Stimulated activated CD4-positive, alpha-beta T cell treated with anti-CD3 and anti-CD28 coated beads, Interleukin-1b, Interleukin-23, amount 100 ng/mL, for 24 hours (primary cell): ENCODE measurements at places on chromosomes 1 and 21.

DNA sequence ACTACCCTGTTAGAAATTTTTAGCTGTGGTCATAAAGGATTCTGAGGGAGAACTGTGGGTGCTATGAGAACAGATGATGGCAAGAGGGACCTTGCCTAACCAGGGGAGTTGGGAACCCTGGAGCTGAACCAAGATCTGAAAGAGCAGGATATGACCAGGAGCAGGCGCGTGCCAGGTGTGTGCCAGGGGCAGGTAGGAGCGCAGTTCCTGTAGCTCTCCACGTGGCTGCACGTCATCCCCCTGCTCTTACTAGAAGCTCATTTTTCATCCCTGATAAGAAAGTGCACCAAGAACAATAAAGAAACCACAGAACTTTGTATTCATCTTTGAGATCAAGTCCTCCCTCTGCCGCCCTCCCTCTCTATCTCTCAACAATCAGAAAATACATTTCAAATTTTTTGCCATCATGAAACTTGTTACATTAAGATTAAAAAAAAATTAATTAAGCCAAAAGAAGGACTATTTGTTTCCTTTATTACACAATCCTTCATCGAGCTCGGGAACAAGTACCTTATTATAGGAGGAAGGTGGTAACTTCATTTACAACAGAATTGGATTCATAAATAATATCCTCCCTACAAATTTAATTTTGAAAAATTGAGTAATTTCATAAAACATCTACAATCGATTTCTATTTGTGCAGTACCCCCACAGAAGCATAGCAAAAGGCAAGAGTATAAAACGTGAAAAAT, 78.5 kb downstream of the SLC35F3 start:
- no peak for DNase-seq

DNA sequence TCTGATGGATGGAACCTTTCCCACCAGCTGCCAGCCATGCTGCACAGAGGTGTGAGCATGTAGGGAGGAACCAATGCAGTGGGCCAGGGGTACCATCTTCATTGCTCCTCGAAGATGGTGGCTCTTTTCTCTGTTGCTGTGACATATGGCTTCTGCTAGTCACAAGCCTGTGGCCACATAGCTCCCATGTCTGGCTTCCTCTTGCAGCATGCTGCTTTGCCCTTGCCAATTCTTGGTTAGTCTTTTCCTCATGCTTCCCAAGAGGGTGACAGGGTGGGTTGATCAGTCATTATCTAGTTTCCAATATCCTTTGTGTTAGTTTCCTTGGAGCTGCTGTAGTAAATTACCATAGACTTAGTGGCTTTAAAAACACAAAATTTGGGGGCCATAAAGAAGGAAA, 123.4 kb downstream of the ETS2 start:
- DNase-seq = no peak

GRCh38 chr1:243970077-243970476, 81.0 kb upstream of the ZBTB18 start:
- DNase-seq = no peak

- DNase-seq = no peak
Observed at GRCh38 chr1:171213559-171214454, 28.7 kb downstream of the FMO2 start.
